ENCODE measurements at places on chromosomes 7 and 10.

GRCh38 chr7:38682606-38683005, 51.4 kb upstream of the AMPH start:
- DNase-seq: no peak

GRCh38 chr7:25093268-25093826, 31.7 kb downstream of the CYCS start:
- peak; percentile 17 for DNase-seq

- DNase-seq: no peak
Measured at GRCh38 chr7:80643336-80643915, 5.0 kb downstream of the CD36 start.

GRCh38 chr10:3907514-3907913, 122.5 kb upstream of the KLF6 start:
- DNase-seq: no peak

- no peak for DNase-seq
Measured at GRCh38 chr7:94514140-94514889, 4.7 kb downstream of the CASD1 start.

DNA sequence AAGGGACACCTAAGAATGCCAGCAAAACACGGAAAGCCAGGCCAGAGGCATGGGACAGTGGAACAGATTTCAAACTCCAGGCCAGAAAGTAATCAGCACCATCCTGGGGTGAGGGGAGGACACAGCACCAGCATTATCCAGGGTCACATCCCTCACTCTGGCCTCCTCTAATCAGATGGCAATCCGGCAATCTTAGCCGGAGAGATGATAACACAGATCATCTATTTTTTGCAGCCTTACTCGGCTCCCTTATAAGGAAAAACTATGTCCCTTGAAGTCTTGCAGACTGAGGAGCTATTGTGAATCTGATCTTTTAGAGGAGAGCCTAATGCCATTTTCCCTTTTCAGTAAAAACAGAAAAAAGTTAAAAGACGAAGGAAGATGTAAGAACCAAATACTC, 16.5 kb downstream of the TRIL start:
- no peak for DNase-seq

- DNase-seq: no peak
Measured at GRCh38 chr7:110204527-110204926, 886.4 kb upstream of the LRRN3 start.

- no peak for DNase-seq
Measured at GRCh38 chr7:139099172-139099947, 10.2 kb downstream of the ZC3HAV1 start.

- DNase-seq: peak; percentile 62
Measured at GRCh38 chr10:109883859-109884771, 39.2 kb downstream of the XPNPEP1 start.

- no peak for DNase-seq
Measured at GRCh38 chr10:92750791-92751533, 61.2 kb downstream of the HHEX start.

DNA sequence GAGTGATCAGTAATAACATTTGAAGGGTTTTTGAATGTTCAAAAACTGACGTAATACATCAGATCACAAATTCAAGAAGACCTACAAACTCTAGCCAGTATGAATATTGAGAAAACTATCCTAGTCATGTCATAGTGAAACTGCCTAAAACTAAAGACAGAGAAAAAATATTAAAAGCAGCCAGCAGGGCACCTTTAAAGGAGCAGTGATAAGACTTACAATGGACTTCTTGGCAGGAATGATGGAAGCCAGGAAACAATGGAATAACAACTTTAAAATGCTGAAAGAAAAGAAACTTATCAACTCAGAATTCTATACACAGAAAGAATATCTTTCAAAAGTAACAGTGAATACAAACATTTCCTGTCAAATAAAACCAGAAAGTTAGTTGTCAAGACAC, 78.3 kb upstream of the CTBP2 start:
- no peak for DNase-seq

DNA sequence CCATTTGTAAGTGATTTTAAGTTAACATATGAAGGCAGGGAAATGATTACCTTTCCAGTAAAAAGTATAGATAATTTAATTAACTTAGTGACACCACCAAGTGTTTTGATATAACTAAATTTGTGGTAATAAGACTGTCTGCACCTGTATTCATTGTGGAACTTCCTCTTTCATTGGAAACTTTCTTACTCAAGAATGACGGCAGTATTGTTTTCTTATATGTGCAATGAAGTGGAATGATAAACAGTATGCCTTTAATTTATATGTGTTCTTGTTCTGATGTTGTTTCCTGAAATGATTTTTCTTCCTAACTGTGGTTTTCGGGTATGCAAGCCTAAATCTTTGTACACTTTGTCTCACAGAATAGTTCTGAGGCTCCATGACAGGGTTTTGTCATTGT, 46.4 kb downstream of the CASD1 start:
- DNase-seq: no peak

GRCh38 chr10:93916257-93917063, 22.7 kb downstream of the SLC35G1 start:
- DNase-seq: no peak

DNA sequence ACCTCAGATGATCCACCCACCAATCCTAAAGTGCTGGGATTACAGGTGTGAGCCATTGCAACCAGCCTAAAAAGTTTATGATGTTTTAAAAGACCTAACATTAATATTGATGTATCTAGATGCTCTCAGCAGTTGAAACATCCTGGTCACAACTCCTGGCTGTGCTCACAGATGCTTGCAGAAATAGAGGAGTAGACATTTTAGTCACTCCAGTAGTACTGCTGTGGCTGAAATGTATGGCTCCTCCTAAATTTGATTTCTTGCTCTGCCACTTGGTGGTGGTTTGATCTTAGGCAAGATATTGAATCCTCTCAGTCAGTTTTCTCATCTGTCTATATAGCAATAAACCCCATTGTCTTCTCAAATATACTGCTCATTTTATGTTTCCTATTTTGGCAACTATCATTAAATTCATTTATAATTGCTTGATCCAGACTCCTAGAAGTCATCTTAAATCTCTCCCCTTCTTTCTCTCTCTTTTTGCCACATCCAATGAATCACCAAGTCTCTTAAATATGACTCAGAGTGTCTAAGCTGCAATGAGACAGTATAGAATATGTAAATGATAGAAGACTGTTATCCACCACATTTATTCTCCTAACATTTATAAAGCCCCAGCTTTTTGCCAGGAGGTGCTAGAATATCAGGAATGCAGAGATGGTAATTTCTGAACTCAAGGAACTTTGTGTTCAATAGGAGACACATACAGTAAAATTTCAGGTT, 78.1 kb upstream of the NRBF2 start:
- DNase-seq: no peak

- DNase-seq: no peak
Measured at GRCh38 chr7:133529861-133530260, 277.0 kb downstream of the EXOC4 start.

DNA sequence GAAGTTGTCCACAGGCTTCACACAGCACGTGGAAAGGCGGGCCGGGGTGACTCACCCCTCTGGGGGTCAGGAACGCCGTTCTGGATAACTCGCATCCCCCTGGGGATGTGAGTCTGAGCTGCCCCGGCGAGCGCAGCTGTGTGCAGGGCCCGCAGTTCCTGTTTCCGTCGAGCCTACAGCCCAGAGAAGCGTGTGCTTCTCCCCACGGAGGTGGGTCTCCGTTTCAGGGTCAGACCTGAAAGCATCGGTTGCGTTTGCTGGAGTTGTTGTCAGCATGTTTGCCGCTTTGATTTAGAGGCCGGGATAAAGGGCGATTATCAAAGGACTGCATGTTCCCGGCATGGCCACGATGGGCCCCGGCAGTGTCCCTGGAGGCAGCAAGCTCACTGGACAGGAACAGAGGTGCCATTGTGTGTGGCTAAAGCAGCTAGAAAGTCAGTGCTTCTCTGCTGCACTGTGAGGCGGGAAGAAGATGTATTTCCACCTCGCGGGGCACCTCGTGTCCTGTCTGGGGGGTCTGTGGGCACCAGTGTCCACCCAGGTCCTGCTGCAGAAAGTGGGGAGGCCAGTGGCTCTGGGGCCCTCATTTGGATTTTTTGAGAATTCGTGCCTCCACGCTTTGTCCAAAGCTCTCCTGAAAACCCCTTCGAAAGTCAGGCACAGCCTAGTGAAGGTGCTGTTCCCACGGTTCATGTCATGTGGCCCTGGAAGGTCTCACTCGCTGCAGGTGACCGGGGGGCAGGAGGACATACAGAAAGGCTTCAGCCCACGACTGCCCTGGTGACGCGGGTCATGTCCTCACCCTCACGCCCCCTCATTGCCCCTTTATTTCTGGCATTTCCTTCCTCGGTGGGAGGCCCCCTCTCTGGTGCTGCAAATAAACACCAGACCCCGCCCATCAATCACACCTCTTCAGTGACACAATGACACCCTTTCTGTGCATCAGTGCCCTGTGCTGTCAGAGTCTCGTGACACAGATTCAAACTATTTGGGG, 27.4 kb upstream of the GDI2 start:
- peak; percentile 67 for DNase-seq

DNA sequence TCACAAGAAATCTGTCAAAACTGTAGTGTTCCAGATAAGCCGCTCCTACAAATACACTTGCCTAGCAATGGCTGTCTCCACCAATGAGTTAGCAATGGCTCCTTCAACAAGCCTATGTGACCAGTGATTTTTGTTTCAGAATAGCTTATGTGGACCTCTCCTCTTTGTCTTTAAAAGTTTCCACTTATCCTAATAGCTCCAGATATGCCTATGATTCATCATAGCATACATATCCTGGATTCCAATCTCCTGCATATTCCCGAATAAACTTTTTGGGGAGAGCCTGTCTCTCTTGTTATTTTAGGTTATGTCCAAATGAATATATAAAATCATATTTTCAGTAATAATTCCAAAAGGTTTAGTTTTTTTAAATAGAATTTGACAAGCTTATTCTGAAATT, 510.6 kb downstream of the ARL4A start:
- DNase-seq: no peak

GRCh38 chr7:127758845-127759244, 106.9 kb downstream of the SND1 start:
- DNase-seq: no peak

DNA sequence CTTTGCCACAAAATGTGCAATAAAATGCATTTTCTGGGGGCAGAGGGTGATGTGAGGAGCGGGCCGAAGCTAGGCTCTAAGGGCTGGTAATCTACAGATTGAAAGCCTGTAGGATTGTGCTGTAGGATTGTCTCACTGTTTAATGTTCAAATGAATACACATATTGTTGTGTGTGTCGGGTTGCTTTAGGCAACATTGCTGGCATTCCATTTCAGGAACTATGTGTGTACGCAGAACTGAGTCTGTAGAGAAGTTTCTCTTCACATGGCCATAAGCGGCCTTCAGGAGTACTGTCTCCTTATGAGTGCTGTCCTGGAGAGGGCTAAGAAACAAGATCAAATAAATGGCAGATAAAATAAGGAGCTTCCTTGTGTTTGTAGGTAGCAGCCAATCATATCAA, 540.2 kb downstream of the GATA3 start:
- no peak for DNase-seq

DNA sequence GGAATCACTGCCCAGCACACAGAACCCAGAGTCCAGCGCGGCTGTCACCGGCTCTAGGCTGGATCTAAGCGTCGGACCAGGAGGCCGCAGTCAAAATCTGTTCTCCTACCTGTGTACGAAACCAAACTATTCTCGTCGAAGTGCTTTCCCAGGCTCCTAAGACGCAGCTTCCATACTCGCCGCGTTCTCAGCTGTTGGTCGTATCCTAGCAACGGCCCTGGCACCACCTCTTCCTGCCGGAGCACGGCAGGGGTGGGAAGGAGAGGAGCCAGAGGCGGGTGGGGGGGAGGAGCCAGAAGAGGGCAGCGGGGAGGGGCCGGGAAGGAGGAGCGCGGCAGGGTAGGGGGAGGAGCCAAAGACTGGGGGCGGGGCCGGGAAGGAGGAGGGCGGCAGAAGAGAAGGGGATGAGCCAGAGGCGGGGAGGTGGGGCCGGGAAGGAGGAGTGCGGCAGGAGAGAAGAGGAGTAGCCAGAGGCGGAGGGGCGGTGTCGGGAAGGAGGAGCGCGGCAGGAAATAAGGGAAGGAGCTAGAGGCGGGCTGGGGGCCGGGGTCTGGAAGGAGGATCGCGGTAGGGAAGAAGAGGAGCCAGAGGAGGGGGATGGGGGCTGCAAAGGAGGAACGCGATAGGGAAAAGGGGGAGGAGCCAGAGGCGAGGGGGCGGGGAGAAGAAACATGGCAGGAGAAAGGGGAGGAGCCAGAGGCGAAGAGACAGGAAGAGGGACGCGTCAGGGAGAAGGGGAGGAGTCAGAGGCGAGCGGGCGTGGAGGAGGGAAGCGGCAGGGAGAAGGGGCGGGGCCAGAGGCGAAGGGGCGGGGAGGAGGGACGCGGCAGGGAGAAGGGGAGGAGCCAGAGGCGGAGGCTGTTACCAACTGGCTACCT, at the start of gene IQUB:
Gene IQUB (minus strand): TSS at position 213 of the 878 bp plus-strand sequence. CDS start 22,255 bp downstream, outside the sequence.
- DNase-seq: peak; percentile 96

DNA sequence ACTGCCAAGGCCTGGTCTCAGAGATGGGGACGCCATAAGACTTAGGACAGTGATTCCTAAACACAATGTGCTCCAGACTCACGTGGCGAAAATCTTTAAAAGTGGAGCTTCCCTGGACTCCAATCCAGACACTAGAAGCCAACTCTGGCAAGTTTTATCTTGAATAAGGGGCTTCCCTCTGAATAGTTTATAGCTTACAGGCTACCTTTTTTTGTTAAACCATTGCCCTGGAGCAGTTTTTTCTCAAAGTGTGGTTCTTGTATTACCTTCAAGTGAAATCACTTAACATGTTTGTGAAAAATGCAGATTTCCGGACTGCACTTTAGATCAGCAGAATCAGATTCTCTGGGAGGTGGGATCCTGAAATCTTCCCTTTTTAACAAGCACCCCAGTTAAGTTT, 171.7 kb upstream of the PHF14 start:
- no peak for DNase-seq

DNA sequence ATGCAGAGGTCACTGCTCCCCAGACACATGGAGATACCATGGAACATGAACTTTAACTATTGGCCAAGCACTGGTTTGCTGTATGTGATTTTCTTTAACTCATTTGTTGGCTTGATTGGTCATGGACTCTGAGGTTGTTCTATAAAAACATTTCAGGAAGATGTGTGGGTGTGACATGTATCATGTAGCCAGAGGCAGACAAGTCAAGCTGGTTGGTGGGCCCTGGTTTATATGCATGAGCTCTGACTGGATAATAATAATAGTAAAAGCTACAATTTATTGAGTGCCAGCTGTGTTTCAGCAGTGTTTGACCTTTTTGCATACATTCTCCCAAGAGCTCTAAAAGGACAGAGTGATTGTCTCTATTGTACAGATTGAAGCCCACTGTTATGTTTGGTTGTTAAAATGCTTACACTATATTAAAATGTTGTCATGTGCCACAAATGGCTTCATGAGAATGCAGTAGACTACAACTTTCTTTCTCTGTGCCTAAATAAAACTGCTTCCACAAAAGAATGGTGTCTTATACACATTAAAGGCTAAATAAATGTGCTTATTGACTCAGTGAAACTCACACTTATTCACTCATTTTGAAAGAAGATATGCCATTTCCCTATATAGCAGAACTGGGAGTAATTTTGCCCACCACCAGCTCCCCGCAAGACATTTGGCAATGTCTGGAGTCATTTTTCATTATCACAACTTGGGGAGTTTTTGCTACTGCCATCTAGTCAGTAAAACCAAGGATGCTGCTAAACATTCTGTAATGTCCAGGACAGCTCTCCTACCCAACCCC, 243.6 kb upstream of the NFE2L3 start:
- DNase-seq: no peak
